ENCODE measurements at places on chromosomes 2 and 18.

DNA sequence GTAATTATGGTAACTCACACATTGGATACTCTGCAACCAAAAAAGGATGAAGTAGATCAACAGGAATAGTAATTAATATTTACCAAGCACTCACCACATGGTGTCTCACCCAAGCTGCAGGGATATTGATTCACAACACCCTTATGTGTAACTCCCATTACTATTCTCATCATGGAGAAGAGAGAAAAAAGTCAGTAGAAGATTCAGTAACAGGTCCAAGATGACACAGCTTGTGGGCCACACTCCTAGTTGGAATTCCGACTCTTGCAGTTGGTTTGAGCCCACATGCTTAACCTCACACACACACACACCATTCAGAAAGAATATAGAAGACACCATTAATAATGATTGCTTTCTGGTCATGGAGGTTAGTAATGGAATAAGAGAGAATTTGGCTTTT is 1.7 kb upstream of the MLPH start:
- no peak for DNase-seq

DNA sequence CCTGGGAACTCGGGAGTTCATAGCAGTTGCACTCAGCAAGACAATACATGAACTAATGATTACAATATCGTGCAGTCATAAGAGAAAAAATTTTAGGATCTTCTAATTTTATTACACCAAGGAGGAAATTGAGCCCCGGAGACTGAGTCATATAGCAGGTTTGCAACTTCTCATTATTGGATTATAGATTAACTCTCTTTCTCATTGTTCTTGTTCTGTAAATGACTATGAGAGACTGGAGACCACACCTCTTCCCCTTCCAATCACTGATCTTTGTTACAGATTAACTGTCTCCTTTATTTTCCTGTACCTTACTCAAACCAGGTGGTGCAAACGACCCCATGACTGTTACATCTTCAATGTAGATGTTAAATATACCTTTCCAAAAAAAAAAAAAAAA is 435.8 kb upstream of the DDX18 start:
- no peak for DNase-seq

DNA sequence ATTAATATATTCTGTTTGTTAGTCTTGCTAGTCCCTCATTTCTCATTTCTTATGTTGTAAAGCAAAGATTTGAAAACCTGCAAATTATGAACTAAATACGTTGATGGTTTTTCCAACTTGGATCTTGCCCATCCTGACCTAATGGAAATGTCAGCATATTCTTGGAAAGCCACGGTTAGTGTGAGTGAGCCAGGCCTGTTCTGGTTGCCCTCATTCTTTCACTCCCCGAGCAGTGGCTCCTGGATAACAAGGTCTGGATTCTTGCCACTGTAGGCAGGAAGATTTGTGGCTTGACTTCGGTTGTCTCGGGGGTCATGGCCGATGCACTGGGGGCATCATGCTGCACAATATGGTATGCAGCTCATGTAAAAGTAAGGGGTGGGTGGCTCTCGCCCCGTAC is 359.1 kb downstream of the MEIS1 start:
- no peak for DNase-seq

DNA sequence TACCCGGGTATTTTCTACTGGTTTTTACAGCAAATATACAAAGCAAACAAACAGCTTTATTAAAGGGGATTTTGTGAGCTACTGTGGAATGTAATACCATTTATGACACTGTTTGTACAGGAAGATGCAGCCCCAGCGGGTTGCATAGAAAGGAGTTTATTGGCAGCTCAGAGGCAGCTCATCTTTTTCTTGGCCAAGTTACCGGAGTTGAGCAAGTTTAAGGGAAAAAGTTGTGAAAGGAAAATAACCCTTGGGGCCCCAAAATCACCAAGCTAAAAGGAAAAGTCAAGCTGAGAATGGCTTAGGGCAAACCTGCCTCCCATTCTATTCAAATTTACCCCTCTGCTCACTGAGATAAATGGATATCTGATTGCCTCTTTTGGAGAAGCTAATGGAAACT is 60.8 kb downstream of the MOB4 start:
- DNase-seq, result no peak

GRCh38 chr18:63078471-63078870 is 241.1 kb downstream of the BCL2 start:
- no peak for DNase-seq

DNA sequence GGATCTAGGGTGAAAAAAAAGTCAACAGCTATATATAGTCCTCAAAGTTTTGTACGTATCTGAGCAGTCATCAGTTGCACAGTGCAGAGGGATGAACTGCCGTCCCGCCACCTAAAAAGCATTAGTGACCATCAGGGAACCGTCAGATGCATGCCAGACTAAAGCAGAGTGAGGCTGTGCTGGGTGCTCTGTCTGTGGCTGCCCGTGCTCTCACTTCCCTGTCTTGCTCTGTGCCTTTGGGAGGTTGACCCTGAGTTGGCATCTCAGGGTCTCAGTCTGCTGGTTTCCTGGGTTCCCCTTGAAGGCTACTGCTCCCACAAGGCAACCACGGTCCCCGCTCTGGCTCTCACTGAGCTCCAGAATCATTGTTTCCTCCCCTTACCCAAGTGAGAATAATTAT is 11.1 kb downstream of the CLUL1 start:
- no peak for DNase-seq

- DNase-seq, result no peak
These were observed 12.5 kb upstream of the INPP5D start for GRCh38 chr2:233047667-233048066.
